ENCODE measurements at places on chromosomes 6 and 20. TPM values are rescaled to one million over a fixed set of nuclear protein-coding genes. Genes with fewer than 3 reads are reported as not detected.

DNA sequence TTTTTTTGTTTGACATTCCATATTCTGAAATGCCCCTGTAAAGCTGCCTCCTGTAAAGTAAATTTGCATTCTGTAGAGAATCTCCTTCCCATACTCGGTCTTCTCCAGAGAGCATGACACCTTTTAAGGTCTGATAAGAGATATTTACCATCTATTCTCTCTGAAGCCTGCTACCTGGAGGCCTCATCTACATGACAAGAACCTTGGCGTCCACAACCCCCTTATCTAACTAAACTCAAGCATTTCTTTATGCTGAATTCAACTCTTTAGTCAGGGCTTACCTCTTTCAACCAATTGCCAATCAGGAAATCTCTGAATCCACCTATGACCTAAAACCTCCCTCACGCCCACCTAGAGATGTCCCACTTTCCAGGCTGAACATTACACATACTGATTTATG, 51.6 kb downstream of the FAM184A start:
- DNase-seq: no peak

Gene PLCB4
- total RNA-seq: 7.6 TPM

DNA sequence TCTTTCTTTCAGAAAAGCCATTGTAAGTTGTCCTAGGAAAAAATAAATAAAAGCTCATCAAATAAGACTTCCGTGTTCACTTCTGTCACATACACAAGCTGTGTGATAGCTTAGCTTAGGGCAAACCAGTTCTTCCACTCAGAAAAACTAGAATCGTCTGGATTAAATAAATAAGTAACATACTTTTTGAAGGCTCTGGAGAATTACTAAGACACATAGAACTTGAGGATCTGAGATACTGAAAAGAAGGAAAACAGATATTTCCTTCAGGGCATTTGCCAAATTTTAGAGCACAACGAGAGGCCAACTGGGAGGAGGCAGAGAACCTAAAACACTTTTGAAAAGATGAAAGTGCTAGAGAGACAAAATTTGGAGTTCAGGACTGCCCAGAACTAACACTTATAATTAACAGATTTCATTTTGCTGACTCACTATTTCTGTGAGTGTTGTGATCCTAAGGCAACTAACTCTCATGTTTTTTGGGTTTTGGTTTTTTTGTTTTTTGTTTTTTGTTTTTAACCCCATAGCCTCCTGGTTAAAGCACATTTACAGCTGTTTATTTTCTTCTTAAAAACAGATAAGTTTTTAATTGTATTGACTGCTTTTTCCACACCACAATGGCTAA, 38.7 kb upstream of the THEMIS start:
- DNase-seq: no peak

GRCh38 chr6:25122001-25122400, 157.2 kb upstream of the CARMIL1 start:
- DNase-seq: no peak

- no peak for DNase-seq
Measured at GRCh38 chr20:42026599-42026998, 408.4 kb upstream of the CHD6 start.

Gene C20orf144
- 0.09 TPM for total RNA-seq

- DNase-seq: no peak
Measured at GRCh38 chr6:75743971-75744370, 5.1 kb upstream of the MYO6 start.

Gene PERP
- 8.4 TPM for total RNA-seq

Gene TCF19
- total RNA-seq: 23.8 TPM

- no peak for DNase-seq
Measured at GRCh38 chr20:38002422-38002821, 30.8 kb downstream of the TTI1 start.

GRCh38 chr6:55567558-55567957, 11.4 kb downstream of the HMGCLL1 start:
- no peak for DNase-seq

Gene HLA-DRB1
- 501 TPM for total RNA-seq

DNA sequence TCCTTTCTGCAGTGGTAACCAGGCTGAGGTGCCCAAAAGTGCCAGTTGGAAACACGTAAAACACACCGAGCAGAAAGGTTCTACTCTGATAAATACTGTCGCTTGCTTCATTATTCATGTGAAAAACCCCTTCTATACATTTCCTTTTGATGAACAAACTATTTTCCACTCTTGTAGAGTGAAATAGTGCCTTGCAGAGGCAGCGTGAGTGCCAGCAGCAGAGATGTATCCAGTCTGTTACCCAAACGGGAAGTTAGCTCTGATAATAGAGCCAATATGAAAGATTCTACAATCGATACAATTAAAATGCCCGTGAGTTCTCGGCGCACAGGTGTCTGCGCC, 1.5 kb downstream of the ZBTB46 start:
- DNase-seq: no peak

GRCh38 chr6:38450717-38451116, 189.0 kb downstream of the BTBD9 start:
- no peak for DNase-seq

DNA sequence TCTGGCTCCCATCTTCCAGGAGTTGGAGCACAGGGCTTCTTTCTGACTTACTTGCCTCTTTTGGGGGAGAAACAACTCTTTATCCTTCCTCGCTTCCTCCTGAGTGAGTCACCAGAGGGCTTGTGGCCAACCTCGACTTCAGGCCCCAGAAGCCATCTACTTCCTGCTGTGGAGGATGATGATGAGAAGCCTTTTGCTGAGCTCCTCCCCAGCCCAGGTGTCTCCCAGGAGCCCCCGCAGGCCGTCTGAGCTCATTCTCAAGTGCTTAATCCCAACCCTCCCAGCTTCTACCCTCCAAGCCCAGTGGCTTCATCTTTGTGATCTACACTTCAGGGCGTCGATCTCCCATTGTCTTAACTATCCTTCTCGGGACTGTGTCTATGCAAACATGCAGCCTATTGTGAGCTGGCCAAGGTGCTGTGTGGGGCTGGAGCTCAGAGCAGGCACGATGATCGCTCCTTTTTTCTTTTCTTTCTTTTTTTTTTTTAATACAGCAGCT, 27.9 kb downstream of the SDCBP2 start:
- DNase-seq: peak; percentile 41

Gene DNMT3B
- 2.7 TPM for total RNA-seq

- no peak for DNase-seq
Measured at GRCh38 chr20:64029293-64030117, 6.5 kb upstream of the C20orf204 start.

- DNase-seq: no peak
Measured at GRCh38 chr20:34794006-34794585, 31.4 kb downstream of the NCOA6 start.

Gene WFDC5
- 0.52 TPM for total RNA-seq

Gene VTA1
- total RNA-seq: 57.1 TPM

- DNase-seq: no peak
Measured at GRCh38 chr20:39117491-39117890, 155.3 kb downstream of the DHX35 start.

DNA sequence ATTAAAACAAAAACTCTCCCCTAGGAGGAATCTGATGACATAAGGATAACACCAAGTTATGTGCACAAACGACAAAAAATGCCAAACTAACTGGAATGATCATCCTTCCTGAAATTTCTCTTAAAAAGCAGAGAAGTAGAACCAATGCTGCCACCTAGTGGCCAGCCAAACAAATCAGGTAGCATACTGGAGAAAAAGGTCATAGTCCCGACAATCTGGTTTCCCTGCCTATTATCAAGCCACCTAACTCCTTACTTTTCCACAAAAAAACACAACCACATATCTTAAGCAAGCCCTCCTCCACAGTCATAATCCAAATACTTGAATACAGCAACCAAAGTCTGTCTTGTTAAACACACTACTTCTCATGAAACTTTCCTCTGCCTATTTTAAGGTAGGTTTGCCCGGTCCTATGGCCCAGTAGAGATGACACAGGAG, 5.3 kb downstream of the OARD1 start:
- DNase-seq: peak; percentile 85

Gene ZNF343
- 5.2 TPM for total RNA-seq

DNA sequence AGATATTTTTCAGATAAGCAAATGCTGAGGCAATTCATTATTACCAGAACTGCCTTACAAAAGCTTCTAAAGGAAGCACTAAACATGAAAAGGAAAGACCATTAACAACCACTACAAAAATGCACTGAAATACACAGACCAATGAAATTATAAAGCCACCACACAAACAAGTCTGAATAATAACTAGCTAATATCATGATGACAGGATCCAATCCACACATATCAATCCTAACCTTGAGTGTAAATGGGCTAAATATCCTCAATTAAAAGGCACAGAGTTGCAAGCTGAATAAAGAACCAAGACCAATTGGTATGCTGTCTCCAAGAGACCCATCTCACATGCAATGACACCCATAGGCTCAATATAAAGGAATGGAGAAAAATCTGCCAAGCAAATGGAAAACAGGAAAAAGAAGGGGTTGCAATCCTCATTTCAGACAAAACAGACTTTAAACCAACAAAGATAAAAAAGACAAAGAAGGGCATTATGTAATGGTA, 58.0 kb upstream of the PHIP start:
- no peak for DNase-seq

GRCh38 chr6:31305703-31306219, 33.9 kb upstream of the HLA-C start:
- DNase-seq: no peak

Gene CDH26
- 1.8 TPM for total RNA-seq

GRCh38 chr6:149032599-149033405, 284.7 kb upstream of the TAB2 start:
- DNase-seq: no peak

Data from thymus (tissue), 14 donors.